ENCODE measurements at places on chromosomes 5 and 9.

- no peak for DNase-seq
These were observed 101.0 kb upstream of the PIK3R1 start for GRCh38 chr5:68114378-68115040.

DNA sequence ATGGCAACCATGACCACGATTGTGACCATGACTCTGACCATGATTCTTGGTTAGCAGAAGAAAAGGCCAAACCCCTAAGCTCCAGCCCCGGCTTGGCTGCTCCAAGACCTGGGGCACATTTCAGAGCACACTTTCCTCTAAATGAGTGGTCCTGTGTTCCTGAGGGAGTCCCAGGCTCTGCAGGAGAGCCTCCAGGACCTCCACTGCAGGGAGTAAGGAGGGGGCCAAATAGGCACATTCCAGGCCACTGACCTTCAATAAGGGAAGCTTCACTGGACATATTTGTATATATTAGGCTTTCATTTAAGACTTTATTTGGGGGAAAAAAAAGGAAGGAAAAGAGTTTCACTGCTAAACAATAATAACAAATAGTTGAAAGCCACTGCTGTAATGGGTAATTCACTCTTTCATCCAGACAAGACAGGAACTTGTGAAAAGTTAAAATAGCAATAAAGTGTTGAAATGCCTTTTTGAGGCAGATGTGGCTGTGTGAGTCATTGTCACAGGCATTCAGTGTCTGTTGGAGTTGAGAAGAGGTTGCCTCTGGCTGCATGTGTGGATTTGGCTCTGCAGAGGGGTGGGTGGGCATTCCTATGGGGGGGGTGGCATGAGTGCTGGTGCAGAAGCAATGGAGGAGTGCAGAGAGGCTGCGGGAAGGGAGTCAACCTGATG is 63.9 kb upstream of the TGFBR1 start:
- DNase-seq = no peak

DNA sequence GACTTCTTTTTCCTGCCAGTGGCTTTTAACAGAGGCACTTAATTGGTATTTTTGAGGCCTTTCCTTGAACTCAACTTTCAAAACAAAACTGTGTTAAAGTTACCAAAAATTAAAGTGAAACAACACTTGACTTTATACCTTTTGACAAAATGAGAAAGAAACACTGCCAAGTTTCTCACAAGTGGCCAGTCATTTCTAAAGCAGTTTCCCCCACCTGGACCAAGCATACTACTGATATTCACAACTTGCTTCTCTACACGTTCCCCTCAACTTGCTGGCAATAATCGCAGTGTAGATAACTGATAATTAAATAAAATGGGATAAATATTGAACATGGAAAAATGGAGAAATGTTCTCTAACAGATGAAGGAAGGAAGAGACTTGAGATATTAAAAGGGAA is 135.7 kb downstream of the TLR4 start:
- DNase-seq = no peak

GRCh38 chr9:137836831-137837241 is 40.7 kb upstream of the CACNA1B start:
- DNase-seq = no peak

DNA sequence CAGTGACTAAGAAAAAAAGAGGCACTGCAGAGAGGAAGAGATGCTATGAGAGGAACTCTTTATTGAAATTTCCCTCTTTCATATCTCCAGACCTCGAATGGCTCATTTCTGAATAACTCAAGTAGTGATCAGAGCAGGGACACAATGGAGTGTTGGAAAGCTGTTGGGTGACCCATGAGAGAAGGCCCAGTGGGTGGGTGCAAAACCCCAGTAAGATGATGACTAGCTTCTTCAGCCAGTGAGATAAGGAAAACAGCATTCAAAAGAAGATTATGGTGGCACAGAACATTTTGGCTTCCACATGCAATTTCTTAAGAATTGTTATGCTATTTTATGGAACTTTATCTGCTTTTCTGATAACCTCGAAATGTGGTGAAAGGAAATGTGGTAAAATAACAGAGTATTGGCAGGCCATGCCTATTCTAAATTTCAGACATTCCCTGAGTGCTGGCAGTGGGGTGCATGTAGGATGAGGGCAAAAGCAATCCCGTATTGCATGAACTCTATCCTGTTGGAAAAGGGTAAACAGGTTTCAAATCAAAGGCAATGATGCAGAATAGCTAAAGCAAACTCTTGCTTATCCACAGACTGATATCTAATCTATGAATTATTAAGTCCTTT is 128.0 kb upstream of the KLF9 start:
- DNase-seq = no peak

GRCh38 chr5:15459200-15459599 is 40.8 kb upstream of the FBXL7 start:
- DNase-seq = no peak

DNA sequence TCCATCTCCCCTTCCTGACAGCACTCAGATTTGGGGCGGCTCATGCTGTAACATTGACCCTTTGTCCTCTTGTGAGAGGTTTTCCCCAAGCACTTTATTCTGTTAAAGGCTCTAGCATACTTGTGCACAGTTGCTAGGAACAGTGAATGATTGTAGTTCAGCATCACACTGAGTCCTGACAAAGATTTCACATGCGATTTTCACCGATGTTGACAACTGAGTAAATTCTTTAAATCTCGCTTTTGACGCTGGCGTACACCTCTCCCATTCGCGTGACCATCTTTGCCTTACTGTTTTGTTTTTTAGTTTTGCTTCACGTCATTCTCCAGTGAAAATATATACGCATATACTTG is 780 bp downstream of the CDC37L1 start:
- DNase-seq = no peak

DNA sequence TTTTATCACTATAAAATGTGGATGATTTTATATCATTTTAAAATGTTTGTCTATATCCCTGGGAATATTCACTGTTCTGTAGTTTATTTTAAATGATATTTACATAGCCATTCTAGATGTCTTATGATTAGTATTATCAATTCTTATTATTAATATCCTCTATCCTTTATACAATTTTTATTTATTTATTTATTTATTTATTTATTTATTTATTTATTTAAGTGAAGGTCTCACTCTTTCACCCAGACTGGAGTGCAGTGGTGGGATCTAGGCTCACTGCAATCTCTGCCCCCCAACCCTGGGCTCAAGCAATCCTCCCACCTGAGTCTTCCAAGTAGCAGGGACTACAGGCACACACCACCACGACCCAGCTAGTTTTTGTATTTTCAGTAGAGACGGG is 1848.9 kb downstream of the EFNA5 start:
- no peak for DNase-seq

DNA sequence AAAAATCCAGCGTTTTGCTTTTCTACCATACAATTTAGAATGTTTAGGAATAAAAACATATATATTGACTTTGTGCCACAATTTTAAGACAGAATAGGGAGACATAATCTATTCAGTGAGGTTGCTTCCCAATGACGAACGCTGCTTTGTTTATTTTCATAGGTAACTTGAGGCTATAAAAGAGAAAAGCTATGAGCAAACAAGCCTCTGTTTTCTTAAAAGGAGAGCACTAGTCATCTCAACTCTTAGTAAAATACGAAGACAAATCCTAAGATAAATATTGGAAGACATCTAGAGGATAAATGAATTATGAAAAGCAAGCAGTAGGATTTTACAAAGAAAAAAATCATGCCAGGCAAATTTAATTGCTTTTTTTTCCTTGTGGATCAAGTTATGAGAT is 363.6 kb downstream of the ANXA1 start:
- DNase-seq = no peak

GRCh38 chr5:302966-303365 is 18.5 kb upstream of the AHRR start:
- DNase-seq = no peak

DNA sequence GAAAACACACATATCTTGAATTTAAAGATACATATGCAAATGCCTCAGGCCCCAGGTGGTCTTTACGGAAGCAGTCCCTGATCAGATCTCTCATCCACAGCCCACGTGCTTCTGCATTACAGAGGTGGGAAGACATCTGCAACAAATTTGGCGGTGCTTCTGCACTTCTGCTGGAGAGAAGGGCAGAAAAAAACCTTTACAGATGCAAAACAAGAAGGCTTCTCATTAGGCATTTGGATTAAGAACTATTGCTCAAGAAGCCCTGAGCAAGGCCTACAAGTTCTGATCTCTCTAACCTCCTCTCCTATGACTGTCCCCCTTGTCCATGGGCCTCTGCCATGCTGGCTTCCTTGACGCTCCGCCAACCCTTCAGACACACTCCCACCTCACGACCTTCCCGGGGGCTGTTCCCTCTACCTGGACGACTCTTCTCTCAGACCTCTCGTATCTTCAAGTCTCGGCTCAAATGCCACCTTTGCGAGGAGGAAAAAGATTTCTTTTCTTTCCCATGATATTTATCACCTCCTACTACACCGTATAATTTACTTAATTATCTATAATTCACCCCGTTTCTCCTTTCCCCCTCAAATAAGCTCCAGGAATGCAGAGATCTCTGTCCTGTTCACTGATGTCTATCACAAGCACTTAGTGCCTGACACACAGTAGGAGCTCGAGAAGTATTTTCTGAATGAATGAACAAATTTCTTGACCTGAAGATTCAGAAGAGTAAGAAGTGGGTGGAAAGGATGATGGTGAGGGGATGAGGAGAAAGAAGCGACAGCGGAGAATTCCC is 1.1 kb downstream of the MTMR12 start:
- DNase-seq = no peak

DNA sequence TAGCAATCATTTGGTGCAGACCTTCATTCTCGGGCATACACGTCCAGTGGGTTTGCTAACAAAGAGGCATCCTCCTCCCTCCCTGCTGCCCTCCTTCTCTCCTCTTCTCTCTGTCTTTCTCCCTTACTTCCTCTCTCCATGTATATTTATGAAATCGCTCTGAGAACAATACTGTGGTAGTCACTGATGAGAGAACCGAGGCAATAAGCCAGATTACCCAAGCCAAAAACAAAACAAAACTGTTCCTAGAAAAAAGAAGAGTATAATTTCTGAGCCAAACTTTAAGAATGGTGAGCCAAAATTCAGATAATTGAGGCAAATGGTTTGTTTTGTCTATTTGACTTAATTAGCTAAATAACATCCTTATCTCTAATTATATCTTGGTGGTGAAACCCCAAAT is 15.8 kb upstream of the HMHB1 start:
- DNase-seq = no peak

DNA sequence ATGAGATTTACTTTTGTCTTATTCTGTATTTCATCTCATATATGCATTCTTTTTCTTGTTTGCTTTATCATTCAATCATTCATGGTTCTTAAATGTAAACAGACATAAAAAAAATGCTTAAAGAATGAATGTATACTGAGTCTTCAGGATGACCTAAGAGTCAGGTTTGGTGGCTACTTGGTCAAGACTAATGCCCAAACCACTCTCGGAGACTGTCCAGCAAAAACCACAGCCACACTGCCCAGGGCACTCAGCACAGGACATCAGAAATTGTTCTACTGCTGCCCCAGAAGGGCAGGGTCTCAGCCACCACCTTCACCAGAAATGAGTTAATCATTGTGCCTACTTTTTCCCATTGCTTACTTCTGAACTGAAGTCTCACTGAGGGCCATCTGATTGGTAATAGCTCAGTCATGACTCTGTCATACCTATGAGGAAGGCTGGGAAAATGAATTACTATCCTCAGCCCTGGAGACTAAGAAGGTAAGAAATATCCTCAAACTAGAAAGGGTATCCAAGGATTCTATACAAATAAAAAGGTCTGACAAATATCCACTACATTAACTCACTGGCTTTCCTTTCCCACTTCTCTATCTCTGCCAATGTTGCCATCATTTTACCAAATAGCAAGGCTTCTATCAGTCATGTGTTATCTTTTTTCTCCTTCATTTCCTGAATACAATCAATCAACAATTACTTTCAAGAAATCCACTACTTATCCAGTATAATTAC is 236.1 kb downstream of the CETN3 start:
- DNase-seq = no peak

- DNase-seq = no peak
These were observed 128.9 kb downstream of the ADAMTS12 start for GRCh38 chr5:33762859-33763258.

DNA sequence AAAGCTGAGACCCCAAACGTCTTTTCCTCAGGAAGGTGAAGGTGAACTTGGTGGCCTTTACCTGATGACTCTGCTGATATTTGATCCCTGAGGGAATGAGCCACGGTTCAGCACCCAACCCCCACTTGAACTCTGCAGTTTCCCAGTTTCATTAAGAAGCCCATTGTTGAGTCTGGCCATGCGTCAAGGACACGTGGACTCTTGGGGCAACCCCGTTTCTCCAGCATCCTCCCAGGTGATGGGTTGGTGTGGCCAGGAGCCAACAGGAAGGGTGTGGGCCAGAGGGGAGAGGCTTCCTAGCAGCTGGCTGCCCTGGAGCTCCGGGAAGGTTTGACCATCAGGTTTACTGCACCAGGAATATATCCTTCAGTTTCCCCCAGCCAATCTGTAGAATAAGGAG is 59.5 kb upstream of the GNE start:
- no peak for DNase-seq

- no peak for DNase-seq
These were observed 108.1 kb downstream of the TMEM174 start for GRCh38 chr5:73280821-73281746.

- no peak for DNase-seq
These were observed 146.1 kb downstream of the CAAP1 start for GRCh38 chr9:26746357-26747072.

DNA sequence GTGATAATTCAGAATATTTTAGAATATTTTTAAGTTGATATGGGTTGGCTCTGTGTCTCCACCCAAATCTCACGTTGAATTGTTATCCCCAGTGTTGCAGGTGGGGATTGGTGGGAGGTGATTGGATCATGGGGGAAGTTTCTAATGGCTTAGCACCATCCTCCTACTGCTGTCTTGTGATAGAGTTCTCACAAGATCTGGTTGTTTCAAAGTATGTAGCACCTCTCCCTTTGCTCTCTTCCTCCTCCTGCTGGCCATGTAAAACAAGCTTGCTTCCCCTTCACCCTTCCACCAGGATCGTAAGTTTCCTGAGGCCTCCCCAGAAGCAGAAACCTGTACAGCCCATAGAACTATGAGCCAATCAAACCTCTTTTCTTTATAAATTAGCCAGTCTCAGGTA is 214.6 kb upstream of the C9orf72 start:
- DNase-seq = no peak

DNA sequence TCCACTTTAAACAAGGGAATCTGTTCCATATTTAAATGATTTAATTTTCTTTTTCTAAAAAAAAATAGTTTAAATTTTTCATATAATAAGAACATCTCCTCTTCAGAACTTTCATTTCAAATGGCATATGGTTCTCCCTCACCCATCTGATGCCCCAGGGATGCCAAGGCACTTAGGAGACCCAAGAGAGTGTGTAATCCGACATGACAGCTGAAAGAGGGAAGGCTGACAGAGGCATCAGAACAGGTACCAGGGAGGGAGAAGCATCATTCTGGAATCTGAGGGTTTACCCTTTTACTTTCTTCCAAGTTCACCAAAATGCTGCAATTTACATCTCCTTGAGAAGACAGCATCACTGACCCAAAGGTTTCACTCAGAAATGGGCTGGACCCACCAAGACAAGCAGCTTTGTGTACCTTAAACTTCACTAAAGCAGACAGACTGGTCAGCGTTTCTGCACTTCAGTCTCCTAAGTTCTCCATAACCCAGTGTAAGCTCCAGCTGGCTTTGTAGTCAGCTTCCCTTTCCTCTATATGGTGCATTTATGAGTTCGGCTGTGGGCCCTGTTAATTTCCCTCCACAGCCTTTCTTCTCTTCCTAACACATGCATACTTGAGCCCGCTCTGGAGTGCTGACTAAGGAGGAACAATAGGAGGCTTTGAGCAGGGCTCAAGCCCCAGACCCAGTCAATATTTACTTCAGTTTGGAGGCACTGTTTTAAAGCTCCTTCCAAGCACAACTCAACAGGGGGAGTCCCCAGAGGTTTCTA is 17.7 kb downstream of the EFNA5 start:
- no peak for DNase-seq

- no peak for DNase-seq
These were observed 68.6 kb upstream of the DPYSL3 start for GRCh38 chr5:147578228-147579024.
